ENCODE measurements at places on chromosomes 4 and X.

- no peak for DNase-seq
Measured at GRCh38 chrX:104707572-104707971, 141.6 kb downstream of the IL1RAPL2 start.

GRCh38 chr4:152836936-152837335, 57.2 kb downstream of the ARFIP1 start:
- DNase-seq: no peak

GRCh38 chr4:126123611-126124325, 809.0 kb downstream of the FAT4 start:
- DNase-seq: no peak

- DNase-seq: no peak
Measured at GRCh38 chrX:150143721-150144440, 205.6 kb upstream of the EOLA2 start.

DNA sequence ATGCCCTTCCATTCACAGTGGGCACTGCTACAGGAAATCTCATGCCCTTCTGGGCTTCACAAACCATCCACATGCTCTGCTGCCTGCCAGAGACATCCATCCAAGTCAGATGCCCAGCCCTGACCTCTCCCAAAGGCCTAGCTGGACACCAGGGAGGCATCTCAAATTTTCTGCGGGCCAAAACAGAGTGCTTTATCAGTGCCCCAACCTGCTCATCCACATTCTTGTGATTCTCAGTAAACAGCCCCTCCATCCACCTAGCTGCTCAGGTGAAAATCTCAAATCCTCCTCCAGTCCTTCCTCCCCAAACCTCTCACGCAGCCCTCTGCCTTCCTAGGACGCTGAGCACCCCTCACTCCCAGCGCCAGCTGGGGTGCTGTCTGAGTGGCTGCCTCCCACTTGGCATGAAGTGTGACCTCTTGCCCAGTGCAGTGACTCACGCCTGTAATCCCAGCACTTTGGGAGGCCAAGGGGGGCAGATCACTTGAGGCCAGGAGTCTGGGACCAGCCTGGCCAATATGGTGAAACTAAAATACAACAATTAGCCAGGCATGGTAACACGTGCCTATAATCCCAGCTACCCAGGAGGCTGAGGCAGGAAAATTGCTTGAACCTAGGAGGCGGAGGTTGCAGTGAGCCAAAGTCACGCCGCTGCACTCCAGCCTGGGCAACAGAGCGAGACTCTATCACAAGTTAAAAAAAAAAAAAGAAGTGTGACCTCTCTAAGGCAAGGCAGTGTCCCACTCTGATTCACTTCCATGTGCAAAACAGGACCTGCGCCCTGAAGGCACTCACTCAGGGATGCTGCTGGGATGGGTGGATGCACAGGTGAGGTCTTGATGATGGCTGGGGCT, 1.7 kb upstream of the AFAP1 start:
- no peak for DNase-seq

DNA sequence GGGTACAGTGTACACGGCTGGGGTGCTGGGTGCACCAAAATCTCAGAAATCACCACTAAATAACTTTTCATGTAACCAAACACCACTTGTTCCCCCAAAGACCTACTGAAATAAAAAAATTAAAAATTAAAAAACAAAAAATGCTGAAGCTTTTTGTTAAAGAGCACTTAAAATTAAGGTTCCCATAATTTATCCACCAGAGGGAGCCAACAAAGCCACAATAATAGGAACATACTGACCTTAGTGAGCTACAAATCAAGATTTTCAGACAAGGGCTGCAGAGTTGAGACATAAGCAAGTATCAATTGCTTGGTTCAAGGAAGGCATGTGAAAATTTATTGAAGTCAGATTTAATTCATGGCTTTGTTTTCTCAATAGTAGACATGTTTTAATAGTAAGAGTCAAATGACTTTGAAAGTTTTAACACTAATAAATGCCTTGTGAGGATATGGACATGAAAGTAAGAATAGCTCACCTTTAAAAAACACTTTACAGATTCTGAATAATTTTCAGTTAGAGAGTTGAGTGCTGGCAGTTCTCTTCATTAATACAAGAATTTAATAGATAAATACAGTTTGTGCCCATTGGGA, 43.0 kb upstream of the SCOC start:
- DNase-seq: no peak

- no peak for DNase-seq
Measured at GRCh38 chrX:72060196-72060920, 71.4 kb downstream of the RTL5 start.

DNA sequence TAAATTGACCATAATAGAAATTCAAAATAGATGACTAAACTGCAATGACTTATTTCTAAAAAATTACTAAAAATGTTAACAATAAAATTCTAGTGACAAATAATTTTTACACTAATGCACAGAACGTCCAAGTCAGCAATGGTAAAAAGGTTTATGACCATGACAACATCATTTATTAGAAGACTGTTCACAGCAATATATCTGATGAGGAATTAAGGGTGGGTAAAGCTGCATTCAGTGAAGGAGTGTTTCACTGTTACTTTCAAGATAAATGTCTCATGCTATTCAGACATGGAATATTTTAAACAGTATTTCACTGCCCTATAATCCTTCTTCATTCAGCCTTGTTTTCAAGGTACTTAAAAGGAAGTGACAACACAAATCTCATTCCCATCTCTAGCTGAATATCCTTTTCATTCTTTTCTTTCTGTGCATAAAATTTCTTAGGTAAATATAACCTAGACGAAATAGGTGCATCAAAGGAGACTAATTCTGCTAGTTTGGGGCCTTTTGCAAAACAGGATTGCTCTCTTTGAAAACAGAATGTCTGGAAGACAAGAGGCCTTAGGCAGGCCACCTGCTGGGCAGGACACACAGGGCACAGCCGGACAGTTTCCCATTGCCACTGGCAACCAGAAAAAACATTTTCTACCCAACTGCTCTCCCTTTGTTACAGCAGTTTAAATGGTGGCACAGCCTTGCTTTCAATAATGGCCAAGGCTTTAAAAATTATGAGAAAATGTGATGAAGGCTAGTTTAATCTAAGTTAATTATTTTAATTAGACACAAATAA, 600.3 kb downstream of the SPRY1 start:
- DNase-seq: no peak

DNA sequence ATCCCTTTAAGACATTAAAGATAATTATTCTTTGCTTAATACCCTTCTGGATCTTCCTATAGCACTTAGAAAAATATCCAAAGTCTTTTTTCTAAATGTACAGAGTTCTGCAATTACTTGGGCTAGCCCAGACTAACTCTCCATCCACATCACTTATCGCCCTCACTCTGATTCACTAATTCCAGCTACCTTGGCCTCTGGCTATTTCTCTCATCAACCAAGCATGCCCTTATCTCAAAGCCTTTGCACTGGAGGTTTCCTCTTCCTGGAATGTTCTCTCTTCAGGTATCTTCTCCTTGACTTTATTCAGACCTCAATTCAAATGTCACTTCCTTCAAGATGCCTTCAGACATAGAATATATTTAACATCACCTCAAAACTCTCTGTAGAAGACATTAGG, 345.1 kb upstream of the SMIM31 start:
- no peak for DNase-seq

- DNase-seq: no peak
Measured at GRCh38 chrX:43822014-43822413, 60.2 kb downstream of the MAOB start.

GRCh38 chrX:139739138-139739537, 31.2 kb upstream of the MCF2 start:
- DNase-seq: no peak

- no peak for DNase-seq
Measured at GRCh38 chrX:5458300-5458842, 770.3 kb downstream of the NLGN4X start.

DNA sequence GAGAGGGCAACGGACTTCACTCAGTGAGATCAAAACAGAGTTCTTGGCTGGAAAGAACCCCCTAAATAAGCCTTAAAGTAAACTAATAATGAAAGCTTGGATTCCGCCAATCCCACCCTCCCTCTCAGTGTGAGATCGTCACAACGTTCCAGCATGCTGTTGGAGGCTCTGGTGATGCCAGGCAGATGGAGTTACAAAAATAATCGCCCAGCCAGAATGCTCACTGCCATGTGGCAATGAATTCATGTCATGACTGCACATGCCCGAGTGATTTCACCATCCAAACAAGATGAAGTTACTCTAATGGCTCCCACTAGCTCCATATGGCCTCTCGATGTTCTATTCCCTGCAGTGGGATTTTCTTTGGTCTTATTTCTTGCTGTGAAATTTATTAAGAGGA, 248.0 kb downstream of the SPATA18 start:
- DNase-seq: no peak

DNA sequence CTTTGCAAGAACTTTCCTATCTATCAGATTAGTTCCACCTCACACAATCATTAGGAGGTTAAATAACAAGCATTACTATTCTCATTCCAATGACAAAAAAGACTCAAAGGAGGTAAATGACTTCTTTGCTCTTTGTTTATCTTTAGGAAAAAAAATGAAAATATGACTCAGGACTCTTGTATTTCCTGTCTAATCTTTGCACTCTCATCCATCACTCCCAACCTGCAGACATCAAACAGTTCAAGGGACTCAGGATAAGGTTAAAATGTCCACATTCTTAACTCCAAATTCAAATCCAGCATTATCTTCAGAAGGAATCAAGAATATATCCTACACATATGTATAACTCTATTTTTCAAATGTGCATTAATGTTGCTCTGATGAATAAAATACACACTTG, 139.6 kb downstream of the UNC5C start:
- DNase-seq: no peak

DNA sequence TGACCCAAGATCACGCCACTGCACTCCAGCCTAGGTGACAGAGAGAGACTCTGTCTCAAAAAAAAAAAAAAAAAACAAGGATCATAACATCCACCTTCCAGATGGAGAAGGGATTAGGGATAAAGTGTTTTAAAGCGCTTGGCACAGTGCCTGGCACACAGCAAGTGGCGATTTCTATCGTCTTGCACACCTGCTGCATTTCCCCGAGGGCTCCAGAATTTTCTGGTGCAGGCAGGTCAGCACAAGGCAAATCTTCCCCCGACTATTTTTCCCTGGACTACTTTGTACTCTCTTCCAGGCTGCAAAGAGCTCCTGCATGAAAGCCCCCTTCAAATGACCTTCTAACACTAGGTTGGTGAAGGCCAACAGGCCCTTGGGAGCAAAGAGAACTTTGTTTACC, 57.3 kb downstream of the APBB2 start:
- no peak for DNase-seq

- no peak for DNase-seq
Measured at GRCh38 chr4:7765666-7766065, 174.0 kb downstream of the AFAP1 start.

GRCh38 chr4:7771541-7772507, 167.8 kb downstream of the AFAP1 start:
- DNase-seq: no peak

GRCh38 chrX:40845331-40845911, 110.1 kb upstream of the MED14 start:
- no peak for DNase-seq

DNA sequence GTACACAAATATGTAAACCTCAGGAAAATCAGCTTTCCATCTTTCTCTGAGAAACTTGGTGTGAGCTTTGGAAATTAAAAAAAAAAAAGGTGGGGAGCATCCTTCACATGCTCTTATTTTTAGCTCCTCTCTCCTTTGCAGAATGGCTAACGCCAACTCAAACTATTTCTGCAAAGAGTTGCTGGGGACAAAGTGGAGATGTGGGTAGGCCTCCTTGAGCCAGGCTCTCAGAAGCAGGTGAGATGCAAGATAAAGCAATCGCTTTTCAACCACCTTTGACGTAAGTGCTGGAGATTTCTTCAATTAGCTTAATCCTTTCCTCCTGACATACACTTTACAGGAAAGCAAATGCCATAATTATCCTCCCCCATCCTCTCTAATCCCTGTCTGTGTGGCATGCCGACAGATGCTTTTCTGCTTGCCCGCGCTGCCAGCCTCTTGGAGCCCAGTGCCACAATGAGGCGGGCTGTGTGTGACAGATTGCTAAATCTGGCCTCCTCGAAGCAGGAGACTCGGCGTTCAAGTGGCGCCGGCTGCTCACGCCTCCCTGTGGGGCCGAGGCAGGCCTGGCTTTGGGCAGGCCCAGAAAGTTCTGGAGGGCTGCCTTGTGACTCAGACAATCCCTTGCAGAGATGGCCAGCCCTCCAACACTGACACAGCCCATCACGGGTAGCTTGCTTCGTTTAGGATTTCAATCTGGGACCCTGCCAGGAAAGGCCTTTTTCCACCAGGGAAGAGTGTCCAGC, 64.9 kb upstream of the SOD3 start:
- no peak for DNase-seq

- DNase-seq: no peak
Measured at GRCh38 chr4:15479913-15480185, 10.2 kb downstream of the CC2D2A start.

GRCh38 chrX:115525486-115525885, 35.5 kb upstream of the PLS3 start:
- no peak for DNase-seq

DNA sequence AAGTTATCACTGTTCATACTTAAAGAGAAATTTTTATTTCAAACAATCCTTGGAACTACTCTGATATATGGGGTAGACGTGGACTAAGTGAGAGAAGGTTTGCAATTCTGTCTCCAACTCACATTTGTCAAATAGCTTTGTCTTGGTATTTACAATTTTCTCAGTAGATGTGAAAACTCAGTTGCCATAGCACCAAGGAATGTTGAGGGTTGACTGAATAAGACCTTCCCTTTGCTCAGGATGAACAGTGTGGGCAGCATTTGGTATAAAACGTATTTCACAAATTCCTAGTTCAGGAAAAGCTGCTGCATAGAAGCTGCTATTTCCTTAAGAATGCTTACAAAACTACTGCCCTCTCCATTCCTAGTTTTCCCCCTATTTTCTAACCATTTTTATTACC, 399.5 kb downstream of the NKX6-1 start:
- no peak for DNase-seq

DNA sequence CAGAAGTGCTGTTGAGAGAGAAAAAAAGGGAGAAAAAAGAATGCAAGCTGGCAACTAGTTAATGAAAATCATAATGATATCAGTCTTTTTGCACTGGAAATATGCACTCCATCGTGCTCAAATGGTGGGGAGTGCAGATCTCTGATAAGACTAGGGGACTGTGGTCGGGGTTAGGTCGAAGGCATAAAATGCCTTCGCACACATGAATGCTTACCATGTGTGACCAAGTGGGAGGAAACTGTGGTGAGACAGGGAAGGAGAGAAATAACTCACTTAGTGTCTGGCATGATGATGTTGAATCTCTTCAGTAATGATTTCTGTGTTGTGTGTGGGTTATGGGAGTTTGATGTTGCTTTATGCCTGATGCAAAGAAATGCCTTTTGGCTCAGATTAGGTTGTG, 358.9 kb downstream of the FBXO8 start:
- no peak for DNase-seq

DNA sequence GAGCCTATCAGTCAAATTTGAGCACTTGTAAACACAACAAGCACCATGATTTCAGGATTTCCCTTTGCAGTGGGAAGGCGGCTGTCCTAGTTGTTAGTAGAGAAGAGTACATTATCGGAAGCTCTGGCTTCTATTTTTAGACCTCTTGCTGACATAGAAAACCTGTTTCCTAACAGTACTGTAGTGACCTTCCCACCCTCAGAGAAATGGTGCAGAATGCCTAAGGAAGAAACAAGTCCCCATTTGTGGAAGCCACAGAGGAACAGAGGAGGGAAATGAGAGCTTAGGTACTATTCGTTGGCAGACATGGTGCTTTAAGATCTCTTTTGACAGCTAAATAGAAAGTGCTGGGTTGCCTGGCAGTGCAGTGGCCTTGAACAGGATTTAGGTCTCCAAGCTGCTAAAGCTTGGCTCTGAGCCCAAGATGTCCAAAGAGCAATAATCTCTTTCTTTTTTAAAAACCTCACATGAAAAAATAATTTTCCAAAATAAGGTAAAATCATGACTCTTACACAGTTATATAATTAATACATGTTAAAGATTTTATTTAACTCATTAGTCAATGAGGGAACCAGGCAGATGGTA, 24.9 kb downstream of the GLRA2 start:
- no peak for DNase-seq

All from stimulated activated CD8-positive, alpha-beta memory T cell treated with anti-CD3 and anti-CD28 coated beads, Interleukin-4, amount 100 ng/mL, for 1 hour (primary cell).